ENCODE measurements at places on chromosomes 16 and 17. TPM values are rescaled to one million over a fixed set of nuclear protein-coding genes. Genes with fewer than 3 reads are reported as not detected.

DNA sequence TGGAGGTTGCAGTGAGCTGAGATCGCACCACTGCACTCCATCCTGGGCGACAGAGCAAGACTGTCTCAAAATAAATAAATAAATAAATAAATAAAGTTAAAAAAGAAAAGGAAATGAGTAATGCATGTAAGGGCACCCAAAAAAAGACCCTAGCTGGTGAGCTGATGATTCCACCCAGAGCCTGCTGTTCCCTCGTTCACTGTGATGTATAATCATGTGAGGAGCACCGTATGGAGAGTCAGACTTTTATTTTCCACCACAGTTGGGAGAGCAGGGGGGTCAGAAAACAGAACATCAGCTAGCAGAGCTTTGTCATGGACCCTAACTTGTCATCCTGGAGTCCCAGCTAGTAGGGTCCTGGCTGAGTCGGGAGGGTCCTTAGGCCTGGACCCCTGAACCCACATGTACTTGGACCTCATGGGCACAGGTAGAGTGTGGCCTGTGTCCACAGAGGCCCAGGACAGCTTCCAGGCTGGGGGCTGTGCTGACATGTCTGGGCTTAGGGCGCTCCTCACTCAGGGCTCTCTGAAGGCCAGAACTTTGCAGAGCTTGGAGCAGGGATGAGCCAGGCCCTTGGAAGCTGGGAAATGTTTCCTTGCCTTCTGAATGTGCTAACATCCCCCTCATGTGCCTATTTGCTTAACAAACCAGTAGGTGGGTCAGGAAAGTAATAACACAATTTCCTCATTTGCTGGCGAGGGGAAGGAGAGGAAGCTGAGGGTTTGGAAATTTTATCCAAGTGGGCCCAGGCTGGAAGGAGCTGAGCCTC, 18.8 kb upstream of the LASP1NB start:
- no peak for DNase-seq

DNA sequence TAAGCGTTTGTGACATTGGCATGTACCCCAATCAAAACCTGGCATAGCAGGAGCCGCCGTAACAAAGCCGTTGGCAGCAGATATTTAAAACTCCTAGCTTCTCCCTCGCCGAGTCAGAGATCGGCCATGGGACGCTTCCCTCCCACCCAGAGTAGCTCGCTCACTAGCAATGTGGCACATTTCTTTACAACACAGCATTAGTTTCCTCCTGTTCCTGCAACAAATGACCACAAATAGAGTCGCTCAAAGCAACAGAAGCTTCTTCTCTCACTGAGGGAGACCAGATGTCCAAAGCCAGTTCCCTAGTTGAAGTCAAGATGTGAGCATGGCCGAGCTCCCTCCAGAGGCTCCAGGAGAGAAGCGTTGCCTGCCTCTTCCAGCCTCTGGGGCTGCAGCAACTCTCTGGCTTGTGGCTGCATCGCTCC, 106.7 kb downstream of the RBFOX3 start:
- DNase-seq: no peak

DNA sequence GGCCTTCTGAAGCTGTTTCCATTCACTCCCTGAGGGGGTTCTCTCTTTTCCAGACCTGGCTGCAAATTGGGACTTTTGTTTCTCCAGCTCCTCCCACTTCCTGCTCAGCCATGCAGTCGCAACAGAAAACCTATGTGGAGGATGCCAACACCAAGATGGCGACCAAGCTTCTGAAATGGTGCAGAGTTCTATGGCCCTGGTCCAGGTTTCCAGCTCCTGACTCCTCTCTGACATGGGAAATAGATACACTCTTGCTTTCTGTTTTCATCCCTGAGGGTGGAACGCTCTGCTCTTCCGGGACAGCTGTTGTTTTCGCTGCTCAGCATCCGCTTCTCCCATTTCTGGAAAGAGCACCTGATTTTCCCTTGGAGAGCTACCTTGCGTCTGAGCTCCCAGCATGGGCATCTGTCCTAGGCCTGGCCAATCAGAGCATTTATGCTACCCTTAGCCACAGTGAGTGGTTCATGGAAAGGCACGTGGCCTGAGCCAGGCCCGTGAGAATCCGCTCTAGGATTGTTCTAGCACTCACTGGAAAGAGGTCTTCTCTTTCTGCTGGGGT, 8.1 kb downstream of the GPRC5B start:
- DNase-seq: no peak

DNA sequence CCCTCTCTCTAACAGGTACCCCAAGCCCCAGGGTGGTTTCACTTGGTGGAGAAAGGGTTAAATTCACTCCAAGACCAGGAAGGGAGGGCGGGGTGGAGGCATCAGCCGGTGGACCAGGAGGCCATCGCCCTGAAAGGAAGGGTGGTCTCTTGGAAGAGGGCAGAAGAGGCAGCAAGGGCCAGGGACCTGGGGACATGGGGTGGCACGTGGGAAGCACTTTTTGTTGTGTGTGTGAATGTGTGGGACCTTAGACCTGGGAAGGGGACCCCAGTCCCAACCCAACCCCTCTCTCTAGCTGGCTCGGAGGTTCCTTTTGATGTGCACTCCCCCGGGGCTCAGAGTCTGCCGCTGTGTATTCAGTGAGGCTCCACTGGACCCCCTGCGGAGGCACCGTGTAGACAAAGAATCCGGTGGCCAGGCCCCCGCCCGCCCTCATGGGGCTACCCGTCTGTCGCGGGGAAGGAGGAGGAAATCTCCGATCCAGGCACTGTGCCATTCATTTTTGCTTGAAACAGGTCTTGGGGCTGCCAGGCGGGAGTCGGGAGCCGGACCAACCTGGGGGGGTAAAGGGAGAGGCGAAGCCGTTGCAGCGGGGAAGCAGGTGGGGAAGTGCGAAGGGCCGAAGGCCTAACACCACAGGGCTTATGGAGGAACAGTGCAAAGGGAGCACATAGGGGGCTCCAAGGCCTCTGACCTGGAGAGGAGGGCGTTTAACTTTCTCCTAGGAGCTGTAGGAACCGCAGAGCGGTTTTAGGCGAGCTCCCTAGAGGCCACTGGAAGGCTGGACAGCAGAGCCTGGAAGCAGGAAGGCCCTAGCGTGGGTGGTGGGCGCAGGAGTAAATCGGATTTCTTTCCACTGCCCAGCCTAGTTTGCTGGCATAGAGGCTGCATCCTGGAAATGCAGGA, 3.2 kb upstream of the WNT3 start:
- DNase-seq: peak; percentile 87

DNA sequence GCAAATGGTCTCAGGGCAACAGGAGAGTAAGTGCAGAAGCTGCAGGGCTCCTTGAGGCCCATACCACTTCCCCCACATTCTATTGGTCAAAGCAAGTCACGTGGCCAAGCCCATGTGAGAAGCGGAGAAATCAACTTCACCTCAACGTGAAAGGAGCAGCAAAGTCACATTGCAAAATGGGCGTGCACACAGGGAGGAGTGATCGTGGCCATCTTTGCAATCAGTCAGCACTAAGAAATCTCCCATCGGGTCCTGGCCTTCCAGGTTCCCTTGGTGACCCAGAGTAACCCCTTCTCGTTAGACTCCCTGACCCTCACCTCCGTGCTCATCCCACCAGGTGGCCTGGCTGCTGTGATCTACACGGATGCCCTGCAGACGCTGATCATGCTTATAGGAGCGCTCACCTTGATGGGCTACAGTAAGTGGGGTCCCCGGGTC, 38.0 kb downstream of the SLC5A11 start:
- no peak for DNase-seq

GRCh38 chr17:65360961-65361552, 200.4 kb downstream of the AXIN2 start:
- DNase-seq: no peak

DNA sequence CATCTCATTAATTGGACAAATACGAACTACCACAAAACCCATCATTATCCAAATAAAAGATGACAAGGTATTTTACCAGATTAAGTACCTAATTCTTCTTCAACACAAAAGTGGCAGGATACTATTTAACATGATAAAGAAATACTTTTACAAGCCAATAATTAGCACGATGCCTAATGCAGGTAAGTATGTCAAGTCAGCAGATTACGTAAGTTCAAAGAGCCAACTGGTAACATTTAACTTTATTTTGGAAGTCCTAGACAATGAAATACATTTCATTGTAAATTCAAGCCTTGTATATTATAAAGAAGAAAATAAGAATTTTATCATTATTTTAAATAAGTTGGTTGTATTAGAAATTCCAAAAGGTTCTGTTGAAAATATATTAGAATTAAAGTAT, 535.3 kb upstream of the SOX9 start:
- no peak for DNase-seq

DNA sequence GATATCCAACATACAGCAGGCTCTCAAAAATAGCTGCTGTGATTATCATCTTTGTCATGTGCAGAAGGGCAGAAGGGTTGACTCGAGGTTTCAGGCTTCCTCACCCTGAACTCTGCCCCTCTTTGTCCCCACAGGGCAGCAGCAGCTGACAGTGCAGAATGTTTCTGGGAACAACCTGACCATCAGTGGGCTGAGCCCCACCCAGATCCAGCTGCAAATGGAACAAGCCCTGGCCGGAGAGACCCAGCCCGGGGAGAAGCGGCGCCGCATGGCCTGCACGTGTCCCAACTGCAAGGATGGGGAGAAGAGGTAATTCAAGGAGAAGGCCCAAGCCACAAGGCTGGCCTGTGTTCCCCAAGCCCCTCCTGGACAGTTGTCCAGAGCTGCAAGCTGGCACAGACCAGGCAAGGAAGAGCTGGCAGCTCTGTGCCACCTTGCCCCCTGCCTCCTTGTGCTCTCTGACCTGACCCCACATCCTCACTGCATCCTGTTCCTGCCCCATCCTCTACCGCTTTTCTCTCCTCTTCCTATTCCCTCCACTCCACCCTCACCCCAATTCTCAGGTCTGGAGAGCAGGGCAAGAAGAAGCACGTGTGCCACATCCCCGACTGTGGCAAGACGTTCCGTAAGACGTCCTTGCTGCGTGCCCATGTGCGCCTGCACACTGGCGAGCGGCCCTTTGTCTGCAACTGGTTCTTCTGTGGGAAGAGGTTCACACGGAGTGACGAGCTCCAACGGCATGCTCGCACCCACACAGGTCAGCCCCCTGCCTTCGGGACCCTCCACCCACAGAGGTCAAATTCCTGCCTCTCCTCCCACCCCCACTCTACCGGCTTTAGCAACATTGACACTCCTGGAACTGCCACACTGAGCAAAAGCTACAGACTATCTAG, 16.3 kb upstream of the PNPO start:
- DNase-seq: no peak

DNA sequence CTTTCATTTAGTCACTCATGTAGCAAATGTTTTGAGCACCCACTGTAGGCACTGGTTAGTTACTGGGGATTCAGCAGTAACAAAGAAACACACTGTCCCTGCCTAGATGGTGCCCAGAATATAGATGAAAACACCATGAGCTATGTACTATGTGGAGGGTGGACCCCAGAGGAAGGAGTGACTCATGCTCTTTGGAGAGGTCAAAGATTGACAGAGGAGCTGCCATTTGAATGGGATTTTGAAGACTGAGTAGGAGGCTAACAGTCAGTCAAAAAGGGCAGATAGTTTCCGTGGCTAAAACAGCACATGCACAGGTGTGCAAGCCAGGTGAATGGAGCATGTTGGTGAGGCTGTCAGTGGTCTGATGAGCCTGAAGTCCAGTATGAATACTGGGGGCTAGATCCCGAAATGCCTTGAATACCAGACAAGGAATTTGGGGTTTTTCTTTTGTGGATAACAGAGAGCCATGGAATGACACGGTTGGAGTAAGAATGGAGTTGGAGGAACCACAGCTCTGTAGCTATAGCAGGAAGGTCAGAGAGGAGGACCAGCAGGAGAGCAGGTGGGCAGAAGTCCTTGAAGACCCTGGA, 6.1 kb downstream of the IL21R start:
- peak; percentile 86 for DNase-seq

The ADCY7 gene
- 49.5 TPM for total RNA-seq

The SPHK1 gene
- total RNA-seq: 112 TPM

GRCh38 chr16:86091976-86092375, 193.0 kb downstream of the IRF8 start:
- DNase-seq: no peak

The KRT36 gene
- 0.36 TPM for total RNA-seq

DNA sequence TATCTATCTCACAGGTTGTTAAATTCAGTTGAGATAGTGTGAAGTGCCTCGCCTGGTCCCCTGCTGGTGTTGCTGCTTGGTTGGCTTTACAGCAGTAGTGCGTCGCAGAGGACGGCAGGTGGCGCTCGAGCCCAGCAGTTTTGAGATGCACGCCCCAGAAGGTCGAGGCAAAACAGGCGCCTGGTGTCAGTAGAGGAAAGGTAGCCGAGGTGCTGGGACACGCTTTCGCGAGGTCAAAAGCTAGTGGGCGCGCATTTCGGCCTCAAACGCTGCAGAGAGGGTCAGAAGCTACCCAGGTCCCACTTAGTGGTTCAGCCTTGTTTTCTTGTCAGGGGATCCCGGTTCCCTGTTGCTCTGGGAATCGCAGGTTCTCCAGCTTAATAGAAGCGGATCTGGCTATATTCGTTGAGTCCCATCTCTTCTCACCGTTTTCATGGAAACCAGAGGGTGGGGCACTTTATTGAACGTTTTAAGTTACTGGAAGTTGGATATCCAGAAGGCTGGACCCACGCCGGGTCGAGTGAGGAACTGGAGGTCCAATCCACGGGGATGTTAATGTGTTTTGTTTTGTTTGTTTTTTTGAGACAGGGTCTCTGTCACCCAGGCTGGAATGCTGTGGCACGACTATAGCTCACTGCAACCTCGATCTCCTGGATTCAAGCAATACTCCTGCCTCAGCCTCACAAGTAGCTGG, 10.3 kb upstream of the ZFP90 start:
- DNase-seq: peak; percentile 99

- DNase-seq: no peak
Observed at GRCh38 chr16:84223456-84223855, 16.4 kb downstream of the KCNG4 start.

DNA sequence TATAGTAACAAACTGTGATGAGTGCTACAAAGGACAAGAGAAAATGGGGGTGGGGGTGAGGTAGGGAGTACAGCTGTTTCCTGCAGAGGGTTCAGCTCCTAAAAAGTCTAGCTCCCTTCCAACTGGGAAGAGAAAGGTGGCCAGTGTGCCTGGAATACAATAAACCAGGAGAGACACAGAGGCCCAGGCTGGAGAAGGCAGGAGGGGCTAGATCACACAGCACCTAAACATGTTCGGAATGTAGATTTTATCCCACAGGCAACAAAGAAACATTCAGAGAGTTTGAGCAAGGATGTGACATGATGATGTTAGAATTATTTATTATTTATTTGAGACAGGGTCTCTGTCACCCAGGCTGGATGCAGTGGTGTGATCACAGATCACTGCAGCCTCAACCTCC, 10.2 kb downstream of the TEX2 start:
- DNase-seq: no peak

GRCh38 chr16:75763204-75763603, 36.9 kb upstream of the CPHXL start:
- no peak for DNase-seq

Measured in osteoblast (primary cell).